ENCODE measurements at places on chromosomes 3 and 15.
A peak's percentile ranks its signal among the peaks of the same experiment; 100 is the strongest.

GRCh38 chr3:184238246-184238818 is 8.9 kb downstream of the VWA5B2 start:
- DNase-seq, result no peak

- no peak for DNase-seq
Measured at GRCh38 chr3:65178703-65179102, 490.9 kb upstream of the ADAMTS9 start.

- no peak for DNase-seq
Measured at GRCh38 chr15:31302778-31303725, 23.6 kb upstream of the KLF13 start.

DNA sequence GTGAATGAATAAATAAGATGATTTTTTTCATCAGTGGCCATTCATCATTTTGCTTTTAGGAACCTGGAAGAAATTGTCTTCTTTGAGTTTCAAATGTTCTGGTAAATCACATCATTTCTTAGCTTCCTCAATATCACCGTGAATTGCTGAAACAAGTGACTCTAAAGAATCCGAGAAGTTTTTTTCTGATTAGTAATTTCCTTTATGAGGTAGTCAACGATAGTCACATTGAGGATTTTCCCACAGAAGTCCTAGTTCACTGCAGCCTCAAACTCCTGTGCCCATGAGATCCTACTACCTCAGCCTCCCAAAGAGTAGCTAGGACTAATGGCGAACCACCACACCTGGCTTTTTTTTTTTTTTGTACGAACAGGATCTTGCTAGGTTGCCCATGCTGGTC is 3.6 kb upstream of the TMPRSS7 start:
- DNase-seq, result no peak

- DNase-seq, result no peak
Measured at GRCh38 chr3:152359385-152360248, 90.9 kb downstream of the MBNL1 start.

DNA sequence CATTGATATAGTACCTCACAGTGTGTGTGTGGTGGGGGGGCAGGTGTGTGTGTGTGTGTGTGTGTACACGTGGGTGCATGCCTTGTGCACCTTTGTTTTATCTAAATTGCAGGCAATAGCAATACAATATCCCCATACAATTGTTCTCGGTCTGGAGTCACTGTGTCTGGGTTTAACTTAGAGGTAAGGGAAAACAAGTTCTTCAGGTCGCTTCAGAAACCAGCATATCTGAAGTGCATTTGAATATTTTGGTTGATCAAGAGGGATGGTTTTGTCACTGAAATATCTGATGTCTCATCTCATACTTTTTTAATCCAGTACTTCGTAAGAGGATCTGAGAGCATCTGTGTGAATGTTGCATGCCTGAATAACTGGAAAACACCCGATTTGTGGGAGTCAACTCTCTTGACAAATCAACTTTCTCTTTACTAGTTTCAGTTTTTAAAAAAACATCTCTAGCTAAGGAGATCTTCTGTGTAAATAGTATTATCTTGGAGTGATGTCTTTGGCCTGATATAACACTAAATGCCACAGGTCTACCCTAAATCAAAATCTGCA is 206.8 kb upstream of the NR2F2 start:
- no peak for DNase-seq

GRCh38 chr3:39166134-39166710 is 12.8 kb upstream of the CSRNP1 start:
- no peak for DNase-seq

- no peak for DNase-seq
Measured at GRCh38 chr3:50651920-50652529, 22.7 kb upstream of the DOCK3 start.

- no peak for DNase-seq
Measured at GRCh38 chr3:187888701-187889100, 143.4 kb upstream of the BCL6 start.

- no peak for DNase-seq
Measured at GRCh38 chr3:114437897-114438296, 144.1 kb downstream of the TIGIT start.

DNA sequence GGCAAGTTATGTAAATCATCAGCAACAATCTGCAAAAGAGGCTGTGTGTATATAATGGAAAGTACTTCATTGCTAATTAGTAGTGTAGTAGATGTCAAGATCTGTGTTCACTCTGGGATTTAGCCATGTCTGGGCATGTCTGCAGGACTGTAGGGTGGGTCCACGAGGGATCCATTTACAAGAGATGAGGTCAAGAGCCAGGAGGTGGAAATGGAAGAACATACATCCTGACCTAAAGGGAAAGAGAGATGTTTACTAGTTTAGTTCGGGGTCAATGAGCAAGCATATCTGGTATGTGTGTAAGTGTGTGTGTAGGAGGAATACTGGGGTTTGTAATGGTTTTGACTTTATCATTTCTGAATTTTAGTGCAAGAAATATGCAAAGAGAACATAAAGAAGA is 171.5 kb upstream of the NANOGP8 start:
- no peak for DNase-seq

- no peak for DNase-seq
Measured at GRCh38 chr15:26983822-26984221, 12.8 kb downstream of the GABRG3 start.

- DNase-seq, result no peak
Measured at GRCh38 chr3:32239307-32240158, 1.1 kb downstream of the CMTM8 start.

GRCh38 chr15:82571722-82572222 is 31.5 kb upstream of the RPS17 start:
- DNase-seq, result peak; percentile 74

DNA sequence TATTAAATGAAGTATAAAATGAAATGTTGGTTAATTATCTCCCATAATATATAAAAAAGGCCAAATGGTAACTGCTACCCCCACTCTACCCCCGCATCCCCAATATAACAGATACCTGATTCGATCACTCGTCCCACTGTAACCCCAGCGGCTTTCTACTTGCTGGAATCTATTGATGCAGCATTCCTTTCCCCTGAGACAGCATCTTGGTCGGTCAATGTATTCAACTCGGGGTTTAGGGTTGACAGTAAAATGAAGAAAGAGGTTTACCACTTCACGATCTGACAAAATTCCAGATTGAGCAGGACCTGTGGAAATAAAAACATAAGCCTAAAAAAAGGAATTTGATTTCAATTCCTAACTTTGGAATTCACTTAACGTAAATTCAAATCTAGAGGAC is 18.6 kb upstream of the C15orf40 start:
- no peak for DNase-seq

GRCh38 chr3:137771401-137772213 is 7.5 kb downstream of the SOX14 start:
- no peak for DNase-seq

DNA sequence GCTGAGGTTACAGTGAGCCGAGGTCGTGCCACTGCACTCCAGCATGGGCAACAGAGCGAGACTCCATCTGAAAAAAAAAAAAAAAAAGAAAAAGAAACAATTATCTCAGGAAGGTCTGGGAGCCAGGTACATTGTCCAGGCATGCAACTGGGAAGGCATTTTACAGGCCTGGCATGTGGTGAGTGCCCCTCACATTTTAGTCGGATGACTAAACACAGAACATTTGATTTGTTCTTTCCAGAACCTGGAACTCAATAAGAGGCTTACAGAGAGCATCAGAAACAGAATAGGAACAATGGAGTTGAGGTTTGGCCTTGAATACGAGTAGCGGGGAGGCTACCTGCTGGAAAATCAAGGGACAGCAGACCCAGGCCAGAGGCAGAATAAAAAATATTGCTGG is 33.7 kb upstream of the IGF1R start:
- DNase-seq, result no peak

All from caudate nucleus (tissue), 63 donors.